H9 (cell line): ENCODE measurements at places on chromosomes 11 and 22.

DNA sequence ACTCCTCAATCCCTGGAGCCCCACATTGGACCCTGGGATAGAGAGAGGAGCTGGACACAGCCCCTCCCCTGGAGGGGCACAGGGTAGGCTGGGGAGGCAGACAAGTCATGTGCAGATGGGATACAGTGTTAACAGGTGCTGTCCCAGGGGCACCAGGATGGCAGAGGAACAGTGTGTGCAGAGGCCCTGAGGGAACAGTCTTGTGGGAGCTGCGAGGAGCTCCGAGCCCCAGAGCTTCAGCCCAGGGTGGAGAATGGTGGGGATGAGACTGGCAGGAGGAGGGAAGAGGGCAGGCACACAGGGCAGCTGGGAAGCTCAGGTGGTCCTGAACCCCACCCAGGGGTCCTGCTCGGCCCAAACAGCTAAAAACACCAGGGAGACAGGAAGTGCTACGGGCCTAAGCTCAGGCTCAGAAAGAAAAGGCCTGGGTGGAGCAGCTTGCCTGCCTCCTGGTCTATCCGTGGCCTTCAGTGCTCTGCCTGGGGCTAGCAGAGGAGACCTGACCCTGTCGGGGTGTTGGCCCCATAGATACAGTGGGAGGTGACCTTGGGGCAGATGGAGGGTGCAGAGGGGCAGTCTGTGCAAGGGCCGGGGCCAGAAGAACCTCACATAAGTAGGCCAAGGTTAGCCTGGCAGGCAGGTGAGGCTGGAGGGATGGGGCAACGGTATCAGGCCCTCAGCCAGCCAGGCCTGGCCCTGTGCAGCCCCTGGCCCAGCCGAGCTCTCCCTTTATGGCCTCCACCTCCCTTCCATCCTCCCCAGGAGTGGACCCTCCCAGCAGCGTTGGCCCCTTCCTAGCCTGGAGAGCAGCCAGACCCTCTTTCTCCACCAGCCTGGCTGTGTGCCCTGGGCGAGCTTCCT lies 15.4 kb downstream of the CAPN5 start:
- DNase-seq, result no peak

DNA sequence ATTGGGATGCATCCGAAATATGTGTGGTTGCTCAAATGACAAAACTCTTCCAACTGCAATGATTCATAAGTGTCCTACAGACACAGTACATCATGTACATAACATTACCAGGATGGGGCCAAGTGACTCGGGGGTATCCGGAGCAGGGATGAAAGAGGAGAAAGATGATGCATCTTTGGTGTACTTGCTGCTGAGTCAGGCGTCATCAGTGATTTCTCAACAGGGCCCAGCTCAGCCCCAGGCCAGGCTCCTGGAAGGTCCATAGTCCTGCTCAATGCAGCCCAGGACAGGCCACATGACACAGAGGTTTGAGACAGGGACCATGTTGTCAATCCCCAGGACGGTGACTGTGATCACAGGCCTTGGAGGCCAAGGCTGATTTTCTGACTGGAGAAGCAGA lies 59.3 kb downstream of the GGTLC2 start:
- no peak for DNase-seq

- peak; percentile 46 for DNase-seq
These were observed 53.2 kb downstream of the SPON1 start for GRCh38 chr11:14015711-14016110.

DNA sequence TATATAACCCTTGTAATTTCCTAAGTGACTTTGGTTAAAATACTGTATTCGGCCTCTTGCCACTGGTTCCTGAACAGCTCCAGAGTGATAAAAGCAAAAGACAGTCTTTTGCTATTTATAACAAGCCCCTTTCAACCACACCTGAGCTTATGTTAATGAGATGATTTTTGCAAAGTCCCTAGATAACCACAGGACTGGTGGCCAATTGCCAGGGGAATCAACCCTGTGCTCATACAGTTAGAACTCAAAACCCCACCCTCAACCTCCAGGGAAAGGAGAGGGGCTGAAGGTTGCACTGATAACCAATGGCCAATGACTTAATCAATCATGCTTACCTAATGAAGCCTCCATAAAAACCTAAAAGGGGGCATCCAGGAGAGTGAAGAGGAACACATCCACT lies 77.9 kb downstream of the SIK3 start:
- DNase-seq, result no peak

GRCh38 chr11:101686514-101686913 lies 102.7 kb upstream of the TRPC6 start:
- DNase-seq, result no peak

GRCh38 chr11:2997406-2997805 lies 5.3 kb upstream of the NAP1L4 start:
- no peak for DNase-seq

DNA sequence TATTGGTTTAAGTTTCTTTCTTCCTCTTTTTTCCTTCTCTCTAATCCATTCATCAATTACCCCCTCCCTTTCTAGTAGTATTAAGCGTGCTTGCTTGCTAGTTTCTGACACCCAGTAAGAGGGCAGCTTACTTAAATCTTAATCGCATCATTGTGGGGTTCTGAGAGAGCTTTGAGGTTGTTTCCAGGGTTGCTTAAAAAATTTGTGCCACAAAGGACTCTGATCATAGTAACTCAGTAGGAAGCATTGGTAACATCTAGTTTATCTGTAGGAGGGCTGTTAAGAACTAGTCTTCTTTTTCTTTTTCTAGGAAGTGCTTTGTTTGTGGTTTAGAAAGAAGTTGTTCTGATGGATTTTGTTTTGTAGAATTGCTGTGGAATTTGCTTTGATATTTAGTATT lies 45.3 kb downstream of the TMEM135 start:
- no peak for DNase-seq

GRCh38 chr11:111512296-111513239 lies at the start of gene BTG4:
Gene BTG4, minus strand, starts transcription at chr11:111512386. Its CDS starts 13,610 bp downstream, at chr11:111498776.
- peak; percentile 56 for DNase-seq

- no peak for DNase-seq
These were observed 21.9 kb downstream of the KRTAP5-5 start for GRCh38 chr11:1651411-1651980.

- no peak for DNase-seq
These were observed 54.8 kb downstream of the TRIOBP start for GRCh38 chr22:37751449-37752188.

DNA sequence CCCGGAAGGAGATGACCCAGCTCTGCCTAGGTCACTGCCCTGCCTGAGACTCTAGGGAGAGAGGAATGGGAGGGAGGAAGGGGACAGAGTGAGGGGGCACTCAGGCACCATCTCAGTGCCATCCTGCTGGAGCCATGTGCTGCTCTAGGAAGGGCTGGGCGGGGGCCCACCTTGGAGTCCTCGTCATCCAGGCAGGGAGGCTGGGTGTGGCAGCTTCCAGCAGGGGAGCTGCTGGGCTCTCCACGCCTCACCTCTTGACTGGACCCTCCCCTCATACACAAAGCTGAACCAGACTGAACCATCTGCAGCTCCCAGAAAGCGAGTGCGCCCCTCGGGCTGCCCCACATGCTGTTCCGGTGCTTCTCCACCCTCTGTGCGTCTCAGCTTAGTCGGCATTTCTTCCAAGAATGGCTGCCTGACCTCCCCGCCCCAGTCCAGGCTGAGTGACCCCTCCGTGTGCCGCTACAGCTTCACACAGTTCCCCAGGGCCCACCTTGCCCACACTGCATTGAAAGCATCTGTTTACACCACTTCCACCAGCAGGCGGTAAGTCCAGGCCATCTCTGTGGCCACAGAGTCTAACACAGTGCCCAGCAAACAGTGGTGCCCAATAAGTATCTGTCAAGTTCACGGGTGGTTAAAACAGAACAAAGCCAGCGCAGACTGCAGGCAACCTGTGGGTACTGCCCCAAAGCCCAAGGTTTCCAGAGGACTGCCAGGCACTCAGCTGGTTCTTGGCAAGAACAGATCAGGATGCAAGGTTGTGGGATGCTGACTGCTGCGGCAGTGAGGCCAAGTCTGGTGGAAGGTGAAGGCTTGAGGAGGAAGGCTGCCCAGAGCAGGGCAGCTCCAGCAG lies 9.4 kb upstream of the TRIM29 start:
- peak; percentile 31 for DNase-seq

DNA sequence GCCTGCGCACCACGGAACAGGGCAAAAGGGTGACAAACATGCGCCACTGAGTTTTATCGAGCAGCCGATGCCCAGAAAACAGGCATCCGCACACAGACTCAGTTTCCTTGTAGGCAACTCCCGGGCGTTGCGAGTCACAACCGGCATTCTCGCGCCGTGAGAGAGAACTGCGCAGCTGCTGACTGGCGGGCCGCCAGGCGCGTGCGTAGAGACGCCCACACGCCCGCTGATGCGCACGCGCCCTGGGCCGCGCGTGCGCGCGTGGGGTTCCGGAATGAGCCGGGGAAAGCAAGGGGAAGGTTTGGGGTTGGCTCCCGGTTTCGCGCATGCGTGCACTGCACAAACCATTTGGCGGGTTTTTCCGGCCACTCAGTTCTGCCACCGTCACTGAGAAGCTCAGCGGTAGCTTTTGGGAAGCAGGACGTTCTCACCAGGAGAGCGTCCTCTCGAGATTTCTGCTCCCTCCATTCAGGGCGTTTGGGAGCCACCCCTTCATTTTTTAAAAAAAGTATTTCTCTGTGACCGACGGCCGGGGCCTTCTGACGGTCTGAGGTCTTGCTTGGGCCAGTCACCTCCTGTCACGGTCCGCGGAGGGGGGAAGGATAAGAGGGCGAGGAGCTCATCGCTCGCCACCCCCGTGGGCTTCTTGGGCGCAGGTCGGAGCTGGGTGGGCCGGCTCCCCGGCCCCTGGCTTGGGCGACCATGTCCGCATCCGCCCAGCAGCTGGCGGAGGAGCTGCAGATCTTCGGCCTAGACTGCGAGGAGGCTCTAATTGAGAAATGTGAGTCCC lies at the start of gene POLA2:
POLA2 (plus strand) TSS at position 372 of the 790 bp plus-strand sequence; CDS start at position 703, 331 bp downstream.
- DNase-seq, result peak; percentile 93

DNA sequence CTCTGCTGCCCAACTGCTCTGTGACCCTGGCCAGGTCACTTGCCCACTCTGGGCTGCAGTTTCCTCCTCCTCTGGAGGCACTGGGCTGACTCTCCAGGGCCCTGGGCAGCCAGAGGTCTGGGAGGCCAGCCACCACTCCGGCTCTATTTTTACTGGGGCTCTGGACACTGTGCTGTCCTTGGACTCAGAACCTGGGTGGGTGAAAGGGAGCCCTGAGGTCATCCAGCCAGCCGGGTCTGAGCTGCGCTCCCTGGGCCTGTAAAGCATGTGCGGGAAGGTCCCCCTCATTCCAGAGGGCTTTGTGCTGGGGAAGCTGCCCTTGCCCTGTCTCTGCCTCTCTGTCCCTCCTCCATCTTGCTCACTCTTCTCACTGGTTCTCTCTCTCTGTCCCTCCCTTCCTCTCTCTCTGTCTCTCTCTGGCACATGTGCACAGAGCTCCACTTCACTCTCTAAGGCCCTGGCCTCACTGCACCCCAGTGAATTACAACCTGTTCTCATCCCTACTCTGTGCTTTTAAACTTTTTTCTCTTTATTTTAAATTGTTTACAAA lies 24.6 kb downstream of the MB start:
- DNase-seq, result no peak

DNA sequence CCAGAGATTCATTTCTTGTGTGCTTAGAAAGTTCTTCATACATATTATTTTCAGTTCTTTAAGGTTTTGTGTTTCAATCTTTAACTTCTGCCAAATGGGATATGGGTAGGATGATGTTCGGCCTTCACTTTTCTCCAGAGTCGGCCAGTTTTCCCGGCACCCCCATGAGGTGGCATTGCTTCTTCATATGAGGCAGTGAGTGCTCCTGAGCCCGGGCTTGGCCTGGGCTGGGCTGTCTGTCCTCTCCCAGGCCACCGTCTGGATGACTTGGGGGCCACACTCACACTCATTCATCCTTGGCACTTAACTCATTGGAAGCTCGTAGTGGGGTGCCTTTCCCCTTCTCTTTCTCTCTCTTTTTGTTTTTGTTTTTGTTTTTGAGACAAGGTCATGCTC lies 23.8 kb downstream of the FADS2 start:
- DNase-seq, result no peak

DNA sequence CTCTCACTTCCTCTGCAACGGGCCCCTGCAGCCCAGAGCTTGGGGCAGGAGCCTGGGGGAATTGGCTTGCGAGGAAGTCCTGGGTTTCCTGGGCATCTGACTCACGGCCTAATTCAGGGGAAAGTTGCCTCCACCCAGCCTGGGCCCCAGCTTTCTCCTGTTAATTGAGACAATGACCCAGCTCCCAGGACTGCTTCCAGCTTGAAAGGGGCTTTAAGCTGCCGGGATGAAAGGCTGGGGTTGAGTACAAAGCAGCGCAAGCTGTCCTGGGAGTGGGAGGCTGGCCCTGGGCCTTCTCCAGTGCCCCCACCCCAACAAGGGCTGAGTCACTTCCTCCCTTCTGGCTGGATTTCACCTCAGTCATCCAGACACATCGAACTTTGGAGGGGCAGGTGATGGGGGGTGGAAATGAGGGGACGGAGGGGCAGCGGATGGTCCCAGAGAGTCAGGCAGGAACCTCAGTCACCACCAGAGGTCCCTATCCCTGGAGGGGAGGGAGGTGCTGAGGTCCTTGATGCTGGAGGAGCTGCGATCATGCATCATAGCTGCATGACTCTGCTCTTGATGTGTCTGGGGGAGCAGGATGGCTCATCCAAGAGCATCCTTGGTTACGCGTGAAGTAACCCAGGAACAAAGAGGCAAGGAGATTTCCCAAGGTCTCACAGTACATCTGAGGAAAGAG lies 30.1 kb upstream of the OAF start:
- peak; percentile 78 for DNase-seq

DNA sequence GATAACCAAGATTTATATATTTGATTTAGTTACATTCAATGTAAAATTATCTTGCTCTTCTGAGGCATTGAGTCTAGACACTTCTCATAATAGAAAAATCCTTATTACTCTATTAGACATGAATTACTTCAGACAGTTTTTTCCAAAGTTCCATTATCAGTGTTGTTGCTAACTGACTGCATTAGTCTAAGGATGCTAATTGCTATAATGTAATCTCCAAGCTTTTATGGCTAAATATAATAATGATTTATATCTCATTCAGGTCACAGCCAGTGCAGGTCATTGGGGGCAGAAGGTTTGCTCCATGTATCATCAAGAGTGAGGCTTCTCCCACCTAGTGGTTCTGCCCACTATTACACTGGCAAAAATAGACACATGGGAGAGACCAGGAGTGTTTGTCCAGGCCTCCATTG lies 377.2 kb upstream of the DDI1 start:
- DNase-seq, result peak; percentile 26

DNA sequence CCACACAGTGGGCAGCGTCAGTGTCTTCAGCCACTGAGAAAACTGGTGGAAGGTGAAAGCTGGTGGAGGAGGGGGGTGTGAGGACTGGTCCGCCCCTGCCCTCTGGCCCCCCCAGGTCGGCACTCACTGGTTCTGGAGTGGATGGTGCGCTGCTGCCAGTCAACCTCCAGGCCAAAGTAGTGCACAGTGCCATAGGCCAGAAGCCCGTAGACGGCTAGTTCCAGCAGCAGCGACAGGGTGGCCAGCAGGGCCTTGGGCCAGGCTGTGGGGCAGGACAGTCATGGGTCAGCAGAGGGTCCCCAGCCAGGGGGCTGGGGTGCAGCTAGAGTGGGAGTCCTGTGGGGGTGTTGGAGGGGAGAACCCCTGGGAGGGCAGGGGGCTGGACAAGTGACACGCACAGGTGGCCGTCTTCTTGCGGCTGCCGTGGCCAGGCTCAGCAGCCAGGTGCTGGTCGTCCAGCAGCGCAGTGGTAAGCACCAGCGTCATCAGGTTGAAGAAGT lies 2.2 kb downstream of the LMF2 start:
- DNase-seq, result no peak

- DNase-seq, result no peak
These were observed 28.2 kb downstream of the GGT5 start for GRCh38 chr22:24216541-24217209.

GRCh38 chr22:39995393-39996252 lies 869 bp downstream of the FAM83F start:
- DNase-seq, result peak; percentile 43
